ENCODE measurements at places on chromosomes 7 and 10. TPM values are rescaled to one million over a fixed set of nuclear protein-coding genes. Genes with fewer than 3 reads are reported as not detected.

The PCGF6 gene
- total RNA-seq: 25.3 TPM

The LRRD1 gene
- total RNA-seq: not detected

The GHRHR gene
- total RNA-seq: not detected

The TACC2 gene
- 0.55 TPM for total RNA-seq

The PIK3CG gene
- total RNA-seq: 13.4 TPM

The PAPOLB gene
- 0.17 TPM for total RNA-seq

The LIPN gene
- not detected for total RNA-seq

The ADAM22 gene
- total RNA-seq: 6.9 TPM

The ADRA2A gene
- not detected for total RNA-seq

The PNLIPRP3 gene
- total RNA-seq: not detected
